ENCODE measurements at places on chromosomes 4 and X.
A peak's percentile ranks its signal among the peaks of the same experiment; 100 is the strongest.

- no peak for DNase-seq
Measured at GRCh38 chr4:189278597-189279165, 662.0 kb upstream of the FRG1 start.

DNA sequence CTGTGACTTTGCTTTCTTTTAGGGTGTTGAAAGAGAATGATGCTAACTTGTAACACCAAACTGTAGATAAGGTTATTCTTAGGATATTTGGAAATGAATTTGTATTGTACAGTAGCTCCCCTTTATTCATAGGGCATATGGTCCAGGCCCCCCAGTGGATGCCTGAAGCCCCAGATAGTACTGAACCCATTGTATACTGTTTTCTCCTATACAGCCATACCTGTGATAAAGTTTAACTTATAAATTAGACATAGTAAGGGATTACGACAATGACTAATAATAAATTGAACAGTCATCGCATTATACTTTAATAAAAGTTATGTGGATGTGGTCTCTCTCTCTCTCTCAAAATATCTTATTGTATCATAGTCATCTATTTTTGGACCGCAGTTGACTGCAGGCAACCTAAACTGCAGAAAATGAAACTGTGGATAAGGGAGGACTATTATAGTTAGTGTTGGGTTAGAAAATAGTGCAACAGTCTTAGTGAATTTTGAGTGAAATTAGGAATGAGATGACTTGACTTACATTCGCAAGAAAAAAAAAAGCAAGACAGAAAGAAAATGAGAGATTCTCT, 105.1 kb downstream of the CLDN22 start:
- no peak for DNase-seq

- no peak for DNase-seq
Measured at GRCh38 chr4:158599765-158600498, 71.8 kb downstream of the C4orf46 start.

- DNase-seq = no peak
Measured at GRCh38 chrX:69024931-69025330, 140.3 kb downstream of the PJA1 start.

- peak; percentile 13 for DNase-seq
Measured at GRCh38 chrX:46837558-46838485, 979 bp downstream of the RP2 start.

DNA sequence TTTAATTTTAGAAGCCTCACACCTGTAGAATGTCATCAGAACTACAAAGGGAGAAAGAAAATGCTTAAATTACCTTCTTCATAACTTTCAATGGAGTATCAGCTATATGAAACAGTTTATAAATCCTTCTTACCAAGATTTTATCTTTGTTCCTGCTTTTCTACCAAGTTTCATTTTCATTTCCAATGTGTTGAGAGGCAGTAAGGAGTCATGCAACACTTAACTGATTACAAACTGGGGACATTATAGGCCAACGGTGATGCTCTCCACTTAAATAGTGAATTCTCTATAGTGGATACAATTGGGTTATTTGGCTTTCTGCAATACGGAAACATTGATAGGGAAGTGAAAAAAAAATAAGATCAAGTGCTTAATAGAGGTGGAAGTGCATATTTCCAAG, 145.2 kb upstream of the FTHL17 start:
- DNase-seq = no peak

- no peak for DNase-seq
Measured at GRCh38 chrX:49792376-49792775, 36.7 kb upstream of the PAGE4 start.

DNA sequence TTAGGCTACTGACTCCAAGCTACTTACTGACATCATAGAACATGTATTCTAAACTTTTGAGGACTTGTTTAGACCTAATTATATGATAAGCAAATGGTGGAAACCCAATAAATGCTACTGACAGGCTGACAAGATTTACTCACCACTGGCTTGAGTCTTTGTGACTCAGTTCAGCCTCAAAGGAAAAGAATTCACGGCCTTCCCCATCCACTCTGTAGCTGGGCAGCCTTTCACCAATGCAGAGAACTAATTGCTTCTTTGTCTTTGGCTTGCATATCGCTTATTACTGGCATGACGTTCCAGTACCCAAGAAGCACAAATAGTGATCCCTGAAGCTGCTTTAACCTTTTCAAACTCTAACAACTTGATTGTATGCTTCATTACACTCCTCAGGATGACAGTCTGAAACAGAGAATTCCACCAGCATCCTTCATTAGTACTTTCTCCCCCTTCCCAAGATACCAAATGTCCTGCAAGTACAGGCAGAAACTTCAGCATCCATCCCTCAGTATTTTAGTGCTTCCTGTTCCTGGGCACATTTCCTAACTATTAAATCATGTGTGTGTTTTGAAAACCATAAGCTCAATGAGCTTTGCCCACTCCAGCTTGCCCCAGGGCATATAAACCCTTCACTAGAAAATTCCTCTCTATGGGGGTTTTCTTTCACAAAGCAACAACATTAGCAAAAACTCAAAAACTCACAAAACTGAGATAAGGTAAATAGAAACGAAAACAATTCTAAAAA, 298.1 kb upstream of the SLC7A11 start:
- DNase-seq = no peak

DNA sequence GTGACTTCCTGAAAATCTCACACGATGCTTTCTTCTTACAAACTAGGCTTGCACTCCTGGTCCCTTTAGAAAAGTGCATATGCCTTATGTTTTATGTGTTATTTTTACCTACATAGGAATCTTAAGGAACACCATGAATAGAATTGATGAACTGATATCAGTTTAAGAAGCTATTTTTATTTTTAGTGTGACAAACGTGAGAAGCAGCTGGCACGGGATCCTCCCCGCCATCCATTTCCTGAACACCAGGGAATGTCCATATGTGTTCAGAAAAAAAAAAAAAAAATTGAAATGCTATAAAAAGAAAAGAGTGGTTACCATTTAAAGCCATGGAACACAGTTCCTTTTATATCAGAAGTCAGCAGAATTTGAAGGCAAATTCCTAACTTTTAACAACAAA, 1096.1 kb upstream of the PRKX start:
- no peak for DNase-seq

- DNase-seq = no peak
Measured at GRCh38 chrX:120020305-120020704, 57.2 kb downstream of the RHOXF2B start.

GRCh38 chr4:79042079-79042674, 102.9 kb upstream of the PAQR3 start:
- no peak for DNase-seq

GRCh38 chrX:39679497-39680157, 418.1 kb downstream of the BCOR start:
- no peak for DNase-seq

- DNase-seq = no peak
Measured at GRCh38 chr4:183399616-183400015, 44.8 kb upstream of the CDKN2AIP start.

GRCh38 chr4:11416071-11416766, 12.5 kb downstream of the HS3ST1 start:
- no peak for DNase-seq

GRCh38 chr4:145066063-145066501, 31.9 kb downstream of the ANAPC10 start:
- DNase-seq = no peak

DNA sequence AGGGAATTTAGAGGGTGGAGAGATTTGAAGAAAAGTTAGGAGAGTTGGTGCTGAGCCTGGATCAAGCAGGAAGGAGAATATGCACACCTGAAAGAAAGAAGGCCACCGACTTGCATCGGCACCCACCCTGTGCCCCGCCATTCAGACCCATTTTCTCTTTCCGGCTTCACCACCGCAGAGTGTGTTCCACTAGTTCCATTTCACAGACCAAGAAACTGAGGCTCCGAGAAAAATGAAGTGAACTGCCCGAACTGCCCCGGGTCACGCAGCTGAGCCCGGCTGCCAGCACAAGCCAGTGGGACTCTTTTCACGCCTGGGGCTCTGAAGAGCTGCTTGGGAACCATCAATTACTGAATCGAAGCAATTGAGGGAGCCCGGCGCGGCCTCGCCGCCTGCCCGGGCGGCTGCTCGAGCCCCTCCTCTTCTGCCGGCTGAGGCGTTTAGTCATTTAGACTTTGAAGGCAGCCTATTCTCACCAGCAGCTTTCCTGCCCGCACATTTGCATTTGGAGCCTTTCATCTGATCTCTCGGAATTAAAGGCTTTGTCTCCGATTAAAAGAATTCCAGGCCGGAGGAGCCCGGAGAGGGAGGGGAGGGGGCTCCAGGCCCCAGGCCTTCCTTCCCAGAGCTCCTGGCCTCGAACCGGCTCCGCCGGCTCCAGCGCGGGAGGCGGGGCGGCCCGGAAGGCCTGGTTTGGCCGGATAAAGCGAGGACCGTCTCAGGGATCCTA, 140.2 kb upstream of the PJA1 start:
- no peak for DNase-seq
